ENCODE measurements at places on chromosomes 5 and 9. TPM values are rescaled to one million over a fixed set of nuclear protein-coding genes. Genes with fewer than 3 reads are reported as not detected.

- H3K27ac ChIP-seq: peak overlapping the region; percentile 91
- no peaks in the 10 kb centered on the region for H3K27me3 ChIP-seq
- peak overlapping the region; percentile 62 for H3K4me3 ChIP-seq
- peaks cover 18% of the 10 kb centered on the region for H3K4me1 ChIP-seq
These were observed 41.4 kb upstream of the CLPTM1L start for GRCh38 chr5:1386274-1386717.

GRCh38 chr9:38066914-38067858 is 1.8 kb downstream of the SHB start:
- no peaks in the 10 kb centered on the region for H3K36me3 ChIP-seq
- no peak overlapping the region for H3K27ac ChIP-seq
- peaks cover 28% of the 10 kb centered on the region for H3K4me1 ChIP-seq

- peak overlapping the region; percentile 80 for H3K27ac ChIP-seq
- no peaks in the 10 kb centered on the region for H3K27me3 ChIP-seq
- peaks cover 17% of the 10 kb centered on the region for H3K4me1 ChIP-seq
- peak overlapping the region; percentile 87 for H3K4me3 ChIP-seq
- DNase-seq: peak; percentile 17
- H3K36me3 ChIP-seq: no peaks in the 10 kb centered on the region
These were observed 937 bp upstream of the SLC26A2 start for GRCh38 chr5:149959406-149960236.

DNA sequence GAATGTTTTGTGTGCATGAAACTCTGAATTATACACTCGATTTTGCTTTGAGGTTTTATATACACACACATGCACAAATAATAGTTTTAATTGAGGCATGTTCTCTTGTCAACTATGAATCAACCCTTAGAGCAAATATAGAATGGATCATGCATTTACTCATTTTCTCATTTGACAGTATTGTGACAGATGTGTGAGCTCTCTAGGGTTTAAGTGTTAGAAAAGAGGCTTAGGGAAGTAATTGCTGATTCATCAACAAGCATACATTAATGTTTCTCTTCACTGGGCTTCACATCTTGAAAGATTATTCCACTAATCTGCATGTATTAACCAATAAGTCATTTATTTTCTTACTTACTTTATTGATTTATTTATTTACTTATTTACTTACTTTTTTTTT is 1356.8 kb upstream of the ACO1 start:
- no peak for DNase-seq
- no peaks in the 10 kb centered on the region for H3K4me1 ChIP-seq
- H3K27ac ChIP-seq: no peak overlapping the region
- H3K4me3 ChIP-seq: no peak overlapping the region
- no peaks in the 10 kb centered on the region for H3K27me3 ChIP-seq

BTNL8 gene
- not detected for total RNA-seq

DNA sequence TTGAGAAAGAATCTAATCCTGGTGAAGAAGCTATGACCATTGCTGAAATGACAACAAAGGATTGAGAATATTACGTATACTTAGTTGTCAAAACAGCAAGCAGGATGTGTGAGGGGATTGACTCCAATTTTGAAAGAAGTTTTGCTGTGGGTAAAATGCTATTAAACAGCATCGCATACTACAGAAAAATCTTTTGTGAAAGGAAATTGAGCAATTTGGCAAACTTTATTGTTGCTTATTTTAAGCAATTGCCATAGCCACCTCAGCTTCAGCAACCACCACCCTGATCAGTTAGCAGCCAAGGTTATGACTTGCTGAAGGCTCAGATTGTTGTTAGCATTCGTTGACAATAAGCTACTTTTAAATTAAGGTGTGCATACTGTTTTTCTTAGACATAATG is 22.5 kb upstream of the ARL14EPL start:
- no peak overlapping the region for H3K4me3 ChIP-seq
- no peak overlapping the region for H3K27ac ChIP-seq
- no peak for DNase-seq
- no peaks in the 10 kb centered on the region for H3K36me3 ChIP-seq
- H3K27me3 ChIP-seq: peaks cover 3% of the 10 kb centered on the region

DNA sequence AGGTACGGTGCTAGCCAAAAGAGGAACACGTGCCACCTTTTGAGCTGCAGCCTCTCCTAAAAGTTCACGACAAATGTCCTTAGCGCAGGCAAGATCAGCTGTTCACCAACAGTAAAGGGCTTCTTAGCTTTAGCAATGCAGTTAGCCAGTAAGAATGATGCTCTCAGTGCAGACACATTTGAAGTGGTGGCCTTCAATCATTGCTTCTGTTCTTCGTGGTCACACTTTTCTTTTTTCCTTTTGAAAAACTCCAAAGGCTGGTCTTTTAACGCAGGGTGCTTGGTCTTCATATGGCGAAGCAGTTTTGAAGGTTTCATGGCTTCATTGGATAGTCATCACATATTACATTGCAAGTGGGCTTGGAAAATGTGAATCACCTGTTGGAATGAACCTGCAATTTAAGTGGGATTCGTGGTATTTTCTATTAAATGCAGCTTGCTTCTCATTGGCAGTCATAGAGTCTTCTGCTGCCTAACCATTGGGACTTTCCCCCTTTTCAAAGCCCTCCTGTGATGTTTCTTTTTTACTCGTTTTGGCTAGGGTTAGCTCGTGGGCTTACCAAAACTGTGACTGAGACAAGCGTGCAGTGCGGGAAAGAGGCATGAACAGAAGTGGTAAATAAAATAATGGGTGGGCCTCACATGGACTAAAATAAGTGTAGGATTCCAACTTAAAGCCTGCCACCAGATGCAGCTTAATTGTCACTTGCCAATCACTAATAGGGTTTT is 100.9 kb downstream of the MRPL36 start:
- no peak for DNase-seq
- H3K4me1 ChIP-seq: no peaks in the 10 kb centered on the region
- no peaks in the 10 kb centered on the region for H3K36me3 ChIP-seq
- H3K27me3 ChIP-seq: no peaks in the 10 kb centered on the region

GRCh38 chr5:35651002-35651756 is 33.5 kb downstream of the SPEF2 start:
- no peak for DNase-seq
- no peak overlapping the region for H3K27ac ChIP-seq
- no peaks in the 10 kb centered on the region for H3K4me1 ChIP-seq
- no peaks in the 10 kb centered on the region for H3K27me3 ChIP-seq
- H3K36me3 ChIP-seq: no peaks in the 10 kb centered on the region
- H3K4me3 ChIP-seq: no peak overlapping the region

DNA sequence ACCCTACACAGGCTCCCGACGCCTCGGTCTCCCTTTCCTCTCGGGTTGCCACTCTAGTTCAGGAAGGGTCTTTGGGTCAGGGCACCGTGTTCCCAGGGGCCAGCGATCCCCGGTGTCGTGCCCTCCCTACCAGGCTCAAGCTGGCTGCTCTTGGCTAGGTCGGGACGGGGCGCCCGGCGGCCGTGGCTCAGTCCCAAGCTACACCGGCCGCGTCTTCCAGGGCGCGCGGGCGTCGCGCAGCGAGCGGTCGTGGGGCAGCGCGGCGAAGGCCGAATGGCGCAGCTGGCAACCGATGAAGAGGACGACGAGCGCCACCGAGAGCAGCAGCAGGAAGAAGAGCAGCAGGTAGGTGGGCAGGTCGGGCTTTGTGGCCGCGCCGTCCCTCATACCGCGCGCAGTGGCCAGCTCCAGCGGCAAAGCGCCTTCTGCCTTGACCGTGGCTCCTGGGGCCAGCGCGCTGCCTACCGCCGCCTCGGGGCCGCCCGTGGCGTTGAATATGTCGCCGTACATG is 892 bp downstream of the SMIM32 start:
- no peak overlapping the region for H3K4me3 ChIP-seq
- peaks cover 8% of the 10 kb centered on the region for H3K4me1 ChIP-seq
- no peak for DNase-seq
- H3K27ac ChIP-seq: no peak overlapping the region
- H3K36me3 ChIP-seq: peaks cover 7% of the 10 kb centered on the region

- peak; percentile 83 for DNase-seq
- peaks cover 22% of the 10 kb centered on the region for H3K4me1 ChIP-seq
- peak overlapping the region; percentile 23 for H3K4me3 ChIP-seq
- H3K27ac ChIP-seq: no peak overlapping the region
These were observed 1.4 kb downstream of the PTGR1 start for GRCh38 chr9:111597852-111598732.

DNA sequence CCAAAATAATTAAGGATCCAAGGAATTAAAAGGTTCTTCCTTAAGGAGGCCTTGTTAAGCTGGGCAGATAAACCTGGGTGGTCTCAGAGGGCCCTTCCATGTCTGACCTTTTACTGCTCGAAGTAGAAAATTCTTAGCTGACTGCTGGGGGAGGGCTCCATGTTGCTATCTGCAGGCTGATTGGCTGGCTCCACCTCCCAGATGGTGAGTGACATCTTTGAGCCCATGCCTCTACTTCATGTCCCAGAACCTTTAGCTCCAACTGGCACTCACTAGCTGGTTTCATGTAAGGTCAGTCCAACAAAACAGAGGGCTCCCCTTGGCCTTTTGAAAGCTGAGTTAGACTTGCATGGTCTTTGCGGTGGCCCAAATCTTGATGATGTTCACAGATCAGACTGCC is 188.2 kb downstream of the PAX5 start:
- H3K27ac ChIP-seq: no peak overlapping the region
- no peak overlapping the region for H3K4me3 ChIP-seq
- no peaks in the 10 kb centered on the region for H3K27me3 ChIP-seq
- no peaks in the 10 kb centered on the region for H3K4me1 ChIP-seq

PAPPA gene
- total RNA-seq: not detected

DAPK1 gene
- 12.2 TPM for total RNA-seq

DNA sequence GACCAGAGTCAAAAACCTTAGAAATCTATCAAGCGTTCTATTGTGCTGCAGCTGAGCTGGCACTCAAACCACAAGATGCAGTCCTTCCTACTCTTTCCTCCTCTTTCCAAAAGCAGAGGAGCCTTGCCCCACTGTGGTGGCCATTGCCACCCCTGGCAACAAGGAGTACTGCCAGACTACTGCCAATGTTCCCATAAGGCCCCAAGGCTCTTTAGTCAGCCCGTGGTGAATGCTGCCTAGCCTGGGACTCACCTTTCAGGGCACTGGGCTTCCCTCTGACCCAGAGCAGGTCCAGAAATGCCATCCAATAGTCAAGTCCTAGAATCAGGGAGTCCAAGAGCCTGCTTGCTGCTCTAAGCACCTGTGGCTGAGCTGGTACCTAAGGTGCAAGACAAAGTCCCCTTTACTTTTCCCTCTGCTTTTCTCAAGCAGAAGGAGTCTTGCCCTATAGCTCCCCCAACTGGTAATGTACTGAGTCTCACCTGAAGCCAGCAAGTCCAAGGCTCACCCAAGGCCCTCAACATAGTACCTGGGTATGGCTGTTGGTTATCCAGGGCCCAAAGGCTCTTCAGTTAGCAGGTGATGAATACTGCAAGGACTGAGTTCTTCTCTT is 219.4 kb downstream of the ATPSCKMT start:
- no peak overlapping the region for H3K27ac ChIP-seq
- no peaks in the 10 kb centered on the region for H3K27me3 ChIP-seq
- no peaks in the 10 kb centered on the region for H3K4me1 ChIP-seq
- no peaks in the 10 kb centered on the region for H3K36me3 ChIP-seq
